ENCODE measurements at places on chromosomes 2 and 18. TPM values are rescaled to one million over a fixed set of nuclear protein-coding genes. Genes with fewer than 3 reads are reported as not detected.

PDE1A gene
- 13.1 TPM for total RNA-seq

HOXD13 gene
- not detected for total RNA-seq

CHRNG gene
- not detected for total RNA-seq

RGPD3 gene
- under 0.01 TPM for total RNA-seq

NIF3L1 gene
- 25.6 TPM for total RNA-seq

TTC32 gene
- total RNA-seq, result 22.6 TPM

MOGAT1 gene
- total RNA-seq, result not detected

DNA sequence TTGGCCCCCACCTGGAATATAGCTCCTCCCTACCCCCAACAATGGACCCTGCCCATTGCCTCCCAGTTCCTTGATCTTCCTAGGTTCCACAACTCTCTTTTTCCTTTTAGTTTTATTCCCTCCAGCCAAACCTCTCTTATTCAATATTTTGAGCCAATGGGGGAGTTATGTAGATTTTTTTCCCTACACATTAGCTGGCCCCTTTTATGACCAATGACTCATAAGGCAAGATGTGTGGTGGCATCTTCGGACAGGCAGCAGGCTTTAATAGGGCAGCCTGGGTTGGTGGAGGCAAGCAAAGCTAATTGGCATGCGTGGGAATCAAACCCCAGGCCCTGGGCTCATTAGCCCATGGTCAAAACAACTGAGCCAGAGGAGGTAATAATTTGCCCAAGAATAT lies 9.2 kb downstream of the GRP start:
- DNase-seq, result no peak

- no peak for DNase-seq
Measured at GRCh38 chr2:172079838-172080640, 5.3 kb upstream of the DLX1 start.

DNA sequence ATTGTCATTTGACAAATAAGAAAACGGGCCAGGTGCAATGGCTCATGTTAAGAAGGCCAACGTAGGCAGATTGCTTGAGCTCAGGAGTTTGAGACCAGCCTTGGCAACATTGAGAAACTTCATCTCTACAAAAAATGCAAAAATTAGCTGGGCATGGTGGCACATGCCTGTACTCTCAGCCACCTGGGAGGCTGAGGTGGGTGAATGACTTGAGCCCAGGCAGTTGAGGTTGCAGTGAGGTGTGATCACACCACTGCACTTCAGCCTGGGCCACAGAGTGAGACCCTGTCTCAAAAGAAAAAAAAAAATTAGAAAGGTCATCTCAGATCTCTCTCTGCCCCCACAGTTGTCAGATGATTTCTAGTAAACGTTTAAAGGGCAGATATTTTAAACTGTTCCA lies 4.4 kb downstream of the SESTD1 start:
- DNase-seq, result no peak

GRCh38 chr2:232492963-232493700 lies 5.5 kb upstream of the ECEL1 start:
- DNase-seq, result no peak

DNA sequence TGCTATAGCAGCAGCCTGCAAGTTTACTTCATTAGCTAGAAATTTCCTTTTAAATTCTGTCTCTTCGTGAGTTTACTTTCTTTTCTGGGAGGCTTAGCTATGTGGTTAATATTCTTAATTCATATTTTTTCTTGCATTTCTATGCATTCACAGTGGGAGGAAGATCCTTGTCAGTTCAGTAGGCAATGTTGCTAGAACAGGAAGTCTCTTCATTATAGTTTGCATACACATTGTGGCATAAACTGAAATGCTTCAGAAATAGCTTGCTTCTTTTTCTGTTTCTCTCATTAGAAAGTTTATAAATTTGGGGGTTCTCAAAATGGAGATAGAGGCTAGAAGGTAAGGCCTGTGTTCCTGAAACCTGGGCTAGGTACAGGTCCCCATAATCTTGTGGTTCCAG lies 8.1 kb upstream of the ARHGAP15 start:
- no peak for DNase-seq

- DNase-seq, result no peak
Measured at GRCh38 chr2:159154366-159154765, 132.1 kb downstream of the WDSUB1 start.

- DNase-seq, result no peak
Measured at GRCh38 chr2:46202453-46202852, 94.8 kb upstream of the EPAS1 start.

DNA sequence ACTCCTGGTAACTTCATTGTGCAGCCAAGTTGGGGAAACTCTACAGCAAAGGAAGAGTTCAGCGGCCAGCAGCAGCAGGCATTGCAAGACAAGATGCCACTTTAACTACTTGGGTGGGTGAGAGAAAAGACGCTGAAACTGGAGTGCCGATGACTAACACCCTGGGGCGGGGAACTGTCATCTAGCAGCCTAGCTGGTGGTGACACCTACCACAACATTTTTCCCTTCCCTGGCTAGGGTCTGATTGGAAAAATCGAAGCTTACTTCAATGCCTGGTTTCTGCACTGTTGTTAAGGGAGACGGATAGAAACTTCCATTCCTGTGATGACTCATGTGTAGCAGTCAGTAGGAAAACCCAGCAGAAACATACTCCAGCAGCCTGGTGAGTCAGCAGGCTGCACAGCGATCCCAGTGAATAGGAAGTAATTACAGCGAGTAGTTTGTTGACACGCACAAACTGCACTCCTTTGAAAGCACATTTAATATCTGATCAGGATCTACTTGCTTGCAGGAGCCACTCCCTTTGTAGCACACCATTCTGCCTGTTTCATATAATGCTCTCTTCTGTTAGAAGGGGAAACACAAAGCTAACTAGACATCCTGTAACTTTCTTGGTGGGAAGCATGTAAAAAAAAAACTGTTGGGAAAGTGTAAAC lies 62.1 kb upstream of the MAPRE2 start:
- DNase-seq, result peak; percentile 60

DNA sequence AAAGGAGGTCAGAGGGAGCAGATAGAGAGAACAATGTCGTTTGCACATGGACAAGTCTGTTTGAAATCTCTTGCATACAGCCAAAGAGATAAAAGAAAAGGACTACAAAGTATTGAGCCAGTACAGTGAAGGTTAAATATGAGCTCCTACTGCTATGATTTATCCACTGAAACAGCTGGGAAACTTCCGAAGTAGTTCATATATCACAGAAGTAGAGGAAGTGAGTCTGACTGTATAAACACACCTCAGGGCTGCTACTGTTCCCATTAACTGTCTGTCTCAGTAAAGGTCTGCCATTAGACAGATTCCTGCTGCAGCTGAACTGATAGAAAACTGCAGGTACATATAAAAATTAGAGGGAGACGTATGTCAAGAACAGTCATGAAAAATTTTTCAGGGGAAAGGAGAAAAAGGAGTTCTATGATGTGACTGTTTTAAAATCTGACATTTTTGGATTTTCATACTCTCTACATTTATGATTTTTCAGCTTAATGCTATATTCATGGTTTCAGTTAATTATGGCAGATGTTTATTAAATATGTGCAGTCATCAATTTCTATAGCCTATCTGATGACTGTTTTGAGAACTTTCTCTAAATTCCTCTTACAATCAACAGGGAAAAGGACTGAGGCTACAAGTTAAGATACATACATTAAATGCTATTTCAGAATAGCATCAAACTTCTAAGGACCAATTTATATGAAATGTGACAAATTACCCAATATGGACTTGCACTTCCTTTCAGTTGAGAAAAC lies 364.7 kb downstream of the ERBB4 start:
- no peak for DNase-seq

- DNase-seq, result no peak
Measured at GRCh38 chr2:133787651-133788050, 219.4 kb upstream of the NCKAP5 start.

DNA sequence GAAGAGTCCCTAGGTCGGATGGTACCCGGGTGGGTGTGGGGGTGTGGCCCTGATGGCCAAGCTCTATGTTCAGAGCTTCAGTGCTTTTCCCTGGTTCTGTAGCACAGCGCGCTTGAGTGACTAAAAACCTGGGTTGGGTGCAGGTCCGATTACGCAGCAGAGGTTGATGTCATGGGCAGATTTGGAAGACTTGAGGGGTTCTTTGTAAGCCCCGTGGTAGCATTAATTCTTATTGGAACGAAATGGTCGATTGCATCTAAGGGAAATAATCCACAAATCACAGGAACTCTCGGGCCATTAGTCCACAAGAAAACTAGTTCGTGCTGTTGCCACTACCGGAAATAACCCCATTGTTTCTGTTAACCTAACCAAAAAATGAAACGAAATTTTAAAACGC lies 9.0 kb downstream of the HOXD8 start:
- peak; percentile 60 for DNase-seq

GRCh38 chr2:169999054-169999453 lies 171.8 kb downstream of the UBR3 start:
- no peak for DNase-seq

DNA sequence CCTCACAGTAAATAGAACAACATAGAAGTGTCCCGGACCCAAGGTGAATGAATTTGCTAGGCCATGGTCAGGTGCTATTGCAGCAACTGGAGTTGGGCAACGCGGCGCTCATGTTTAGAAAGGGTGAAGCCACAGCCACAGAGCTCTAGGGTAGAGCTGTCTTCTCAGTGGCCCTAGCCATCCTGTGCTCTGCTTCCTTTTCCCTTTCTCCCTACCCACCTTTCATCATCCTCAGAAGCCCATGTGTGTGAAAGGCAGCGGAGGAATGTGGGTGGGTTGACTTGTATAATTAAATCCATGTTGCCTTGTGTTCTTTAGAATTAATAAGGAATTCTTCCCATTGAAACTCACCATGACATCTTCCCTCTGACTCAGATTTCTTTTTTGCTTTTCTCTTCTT lies 336.7 kb downstream of the OSR1 start:
- DNase-seq, result no peak

DNA sequence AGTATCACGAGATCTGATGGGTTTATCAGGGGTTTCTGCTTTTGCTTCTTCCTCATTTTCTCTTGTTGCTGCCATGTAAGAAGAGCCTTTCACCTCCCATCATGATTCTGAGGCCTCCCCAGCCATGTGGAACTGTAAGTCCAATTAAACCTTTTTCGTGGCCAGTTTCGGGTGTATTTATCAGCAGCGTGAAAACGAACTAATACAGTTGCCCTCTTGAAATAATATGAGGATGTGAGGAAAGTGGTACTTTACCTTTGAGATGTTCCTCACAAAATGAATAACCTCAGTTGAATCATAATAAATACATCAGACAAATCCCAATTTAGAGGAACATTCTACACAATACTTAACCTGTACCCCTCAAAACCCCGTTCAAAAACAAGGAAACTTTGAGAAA lies 356.4 kb downstream of the CPS1 start:
- no peak for DNase-seq

- no peak for DNase-seq
Measured at GRCh38 chr18:69400976-69401225, 213 bp downstream of the DOK6 start.

GRCh38 chr2:1824202-1824905 lies 80.0 kb upstream of the PXDN start:
- DNase-seq, result peak; percentile 40

- no peak for DNase-seq
Measured at GRCh38 chr18:11980163-11980493, 1.2 kb upstream of the IMPA2 start.

- DNase-seq, result no peak
Measured at GRCh38 chr2:145807554-145807953, 1287.6 kb upstream of the ZEB2 start.

DNA sequence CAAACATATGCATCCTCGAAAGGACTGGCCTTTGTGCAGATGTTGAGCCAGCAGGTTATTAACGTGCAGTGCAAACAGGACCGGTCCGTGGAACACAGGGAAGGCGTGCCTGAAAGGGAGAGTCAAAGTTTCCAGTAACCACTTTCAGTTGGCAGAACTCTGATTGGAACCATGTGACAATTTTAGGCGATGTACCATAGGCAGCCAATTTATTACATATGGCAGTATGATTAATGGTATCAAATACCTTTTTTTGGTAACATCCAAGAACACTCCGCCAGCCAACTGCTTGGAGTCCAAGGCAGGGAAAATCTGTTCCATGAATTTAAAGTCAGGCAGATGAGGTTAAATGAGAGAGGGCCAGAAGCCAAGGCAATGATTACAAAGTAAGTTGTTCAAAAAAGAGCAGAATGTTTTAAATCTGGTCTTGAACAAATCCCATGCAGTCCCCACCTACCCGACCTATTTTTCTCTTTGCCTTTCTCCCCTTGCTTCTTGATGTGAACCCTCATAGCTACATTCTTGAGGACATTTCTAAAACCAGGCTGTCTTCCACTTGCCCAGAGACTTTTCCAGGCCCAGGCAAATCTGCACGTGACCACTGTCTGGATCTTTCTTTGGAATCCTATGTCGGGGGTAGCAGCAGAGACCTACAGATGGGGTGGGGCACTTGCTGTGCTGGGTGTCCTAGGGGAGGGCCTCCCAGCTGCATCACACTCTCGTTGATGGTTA lies 351.7 kb downstream of the HRH4 start:
- DNase-seq, result no peak

DNA sequence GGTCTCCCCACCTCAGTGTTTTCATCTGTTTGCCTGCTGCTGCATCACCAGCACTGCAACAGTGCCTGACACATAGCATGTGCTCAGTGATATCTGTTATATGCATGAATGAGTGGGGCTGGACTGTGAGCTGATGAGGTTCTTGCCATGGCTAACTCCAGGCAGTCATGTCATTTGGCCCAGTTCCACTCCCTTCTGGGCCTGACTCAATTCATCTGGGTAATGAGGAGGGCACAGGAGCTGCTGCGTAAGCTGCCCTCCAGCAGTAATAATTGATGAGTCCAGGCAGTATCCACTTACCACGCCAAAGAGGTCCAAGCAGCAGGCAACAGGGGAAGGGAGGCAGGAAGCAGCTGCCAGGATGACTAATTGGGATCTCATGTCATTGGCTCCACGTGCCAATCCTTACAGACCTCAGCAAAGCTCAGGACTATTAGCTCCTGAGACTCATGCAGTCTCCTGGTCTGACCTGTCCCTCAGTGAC lies 34.1 kb upstream of the MAT2A start:
- peak; percentile 26 for DNase-seq

- DNase-seq, result no peak
Measured at GRCh38 chr2:169573974-169574299, 272 bp upstream of the FASTKD1 start.

- no peak for DNase-seq
Measured at GRCh38 chr18:74446178-74446577, 10.9 kb downstream of the DIPK1C start.

- DNase-seq, result no peak
Measured at GRCh38 chr2:97957432-97958183, 38.1 kb downstream of the TMEM131 start.

DNA sequence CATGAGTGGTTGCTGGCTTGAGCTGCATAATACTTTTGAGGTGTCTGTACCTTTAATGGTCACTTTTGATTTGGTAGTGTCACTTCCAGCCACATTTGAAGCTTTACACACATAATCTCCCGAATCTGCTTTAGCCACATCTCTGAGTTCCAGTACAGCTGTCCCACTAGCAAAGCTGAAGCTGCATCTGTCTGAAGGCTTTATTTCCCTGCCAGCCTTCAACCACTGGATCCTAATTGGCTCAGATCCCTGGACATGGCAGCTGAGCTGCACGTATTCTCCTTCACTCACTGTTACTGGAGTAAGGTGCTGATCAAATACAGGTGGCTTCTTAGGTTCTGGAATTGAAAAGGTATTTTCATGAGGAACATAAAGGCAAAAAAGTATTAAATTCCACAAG lies 99.7 kb downstream of the TTN start:
- DNase-seq, result no peak

GRCh38 chr2:16226943-16227664 lies 286.8 kb downstream of the MYCN start:
- no peak for DNase-seq

- no peak for DNase-seq
Measured at GRCh38 chr2:36469710-36470109, 114.1 kb downstream of the CRIM1 start.

Measured in uterus (tissue), 4 donors.